ENCODE measurements at places on chromosomes 6 and 20. TPM values are rescaled to one million over a fixed set of nuclear protein-coding genes. Genes with fewer than 3 reads are reported as not detected.

The KDM1B gene
- total RNA-seq = 24.4 TPM

The FERMT1 gene
- total RNA-seq = 9.1 TPM

The HLA-DOA gene
- under 0.01 TPM for total RNA-seq

The VWA7 gene
- 0.50 TPM for total RNA-seq

The LAMA2 gene
- total RNA-seq = 92.6 TPM

The KHDC1L gene
- not detected for total RNA-seq

The FOXF2 gene
- total RNA-seq = 55.7 TPM

The QRSL1 gene
- 11.1 TPM for total RNA-seq

The ZC2HC1B gene
- total RNA-seq = not detected

The SLC24A3 gene
- total RNA-seq = not detected

The OPRL1 gene
- total RNA-seq = 1.9 TPM

The TNNC2 gene
- 2.2 TPM for total RNA-seq

The MEI4 gene
- total RNA-seq = not detected

The LRFN2 gene
- not detected for total RNA-seq

The MCHR2 gene
- total RNA-seq = not detected

The TMEM14B gene
- total RNA-seq = 139 TPM

The ANKRD66 gene
- not detected for total RNA-seq

The GCNT2 gene
- total RNA-seq = 0.99 TPM

The RAET1G gene
- 5.8 TPM for total RNA-seq

The HLA-DPA1 gene
- 1.7 TPM for total RNA-seq

The LST1 gene
- not detected for total RNA-seq

The C6orf132 gene
- 0.29 TPM for total RNA-seq

The BPIFA1 gene
- not detected for total RNA-seq

The PRL gene
- total RNA-seq = not detected
